ENCODE measurements at places on chromosomes 4 and X.

DNA sequence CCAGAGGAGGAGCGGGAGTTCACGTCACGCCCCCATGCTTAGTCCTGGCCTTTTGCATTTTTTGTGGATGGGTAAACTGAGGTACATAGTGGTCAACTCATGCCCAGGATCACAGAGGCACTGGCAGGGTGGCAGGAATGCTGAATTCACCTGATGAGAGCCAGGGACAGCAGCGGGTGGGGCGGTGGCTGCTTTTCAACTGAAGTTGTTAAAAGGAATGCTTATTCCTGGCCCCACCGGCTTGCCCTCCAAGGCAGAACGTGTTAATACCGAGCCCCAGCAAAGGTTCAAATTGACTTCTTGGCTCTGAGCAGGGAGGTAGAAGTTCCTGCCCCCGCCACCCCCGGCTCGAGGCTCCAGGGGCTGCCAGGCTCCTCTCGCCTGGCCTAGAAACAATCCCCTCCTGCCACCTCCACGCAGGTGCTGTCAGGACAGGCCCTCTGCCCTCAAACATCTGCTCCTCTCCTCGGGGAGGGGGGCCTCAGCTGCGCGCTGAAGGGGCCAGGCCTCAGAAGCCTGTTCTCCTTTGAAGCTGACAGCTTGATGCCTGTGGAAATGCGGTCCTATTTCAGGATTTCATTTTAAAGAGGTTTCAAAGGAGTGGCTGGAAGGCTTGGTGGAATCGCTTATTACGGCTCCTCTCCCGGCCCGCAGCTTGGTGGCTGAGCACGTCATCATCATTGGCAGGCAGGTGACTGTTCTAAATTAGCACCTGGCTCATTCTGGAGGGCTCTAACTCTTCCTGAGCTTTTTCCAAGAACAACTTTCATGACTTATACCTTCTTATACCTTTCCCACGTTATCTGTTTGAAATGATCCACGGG, 93.0 kb downstream of the PHKA2 start:
- no peak for DNase-seq

- no peak for DNase-seq
Observed at GRCh38 chr4:106864231-106864630, 171.9 kb downstream of the DKK2 start.

- DNase-seq = no peak
Observed at GRCh38 chr4:123682931-123683330, 286.3 kb downstream of the SPRY1 start.

DNA sequence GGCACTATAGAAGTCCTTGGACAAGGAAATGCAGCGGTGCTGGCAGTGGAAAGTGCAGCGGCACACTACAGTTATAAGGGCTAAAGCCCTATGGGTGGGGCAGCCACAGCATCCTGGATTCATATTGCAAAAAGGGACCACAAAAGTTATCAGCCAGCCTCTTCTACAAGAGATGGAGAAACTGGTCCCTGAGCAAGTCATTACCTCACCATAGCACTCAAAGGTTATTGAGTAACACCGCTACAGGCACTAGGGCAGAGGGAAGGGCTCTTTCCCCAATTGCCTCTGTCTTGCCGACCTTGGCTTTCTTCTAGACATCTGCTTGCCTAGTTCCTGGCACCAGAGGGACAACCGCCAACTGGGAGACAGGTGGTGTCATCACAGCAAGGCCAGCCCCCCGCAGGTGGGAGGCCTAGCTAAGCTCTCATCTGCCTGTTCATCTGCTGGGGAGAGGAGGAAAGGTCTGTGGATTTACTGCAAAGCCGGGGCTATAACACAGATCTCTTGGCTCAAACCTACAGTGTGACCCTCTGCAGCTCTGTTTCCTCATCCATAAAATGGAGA, 600.0 kb downstream of the BCOR start:
- no peak for DNase-seq

DNA sequence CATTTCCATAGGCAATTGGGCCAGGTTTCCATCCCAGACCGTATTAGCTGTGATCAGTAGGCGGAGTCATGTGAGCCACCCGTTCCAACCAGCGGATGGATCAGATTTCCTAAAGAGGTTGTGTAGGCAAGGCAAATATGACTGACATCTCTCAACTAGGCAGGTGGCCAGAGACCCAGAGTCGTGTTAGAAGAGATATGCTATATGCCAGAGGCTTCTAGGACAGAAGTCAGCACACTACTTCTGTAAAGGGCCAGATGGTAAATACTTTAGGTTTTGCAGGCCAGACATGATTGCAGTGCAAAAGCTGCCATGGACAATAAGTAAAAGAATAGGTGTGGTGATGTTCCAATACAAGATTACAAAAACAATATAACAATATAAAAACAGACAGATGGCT, 788.4 kb downstream of the RPA4 start:
- no peak for DNase-seq

DNA sequence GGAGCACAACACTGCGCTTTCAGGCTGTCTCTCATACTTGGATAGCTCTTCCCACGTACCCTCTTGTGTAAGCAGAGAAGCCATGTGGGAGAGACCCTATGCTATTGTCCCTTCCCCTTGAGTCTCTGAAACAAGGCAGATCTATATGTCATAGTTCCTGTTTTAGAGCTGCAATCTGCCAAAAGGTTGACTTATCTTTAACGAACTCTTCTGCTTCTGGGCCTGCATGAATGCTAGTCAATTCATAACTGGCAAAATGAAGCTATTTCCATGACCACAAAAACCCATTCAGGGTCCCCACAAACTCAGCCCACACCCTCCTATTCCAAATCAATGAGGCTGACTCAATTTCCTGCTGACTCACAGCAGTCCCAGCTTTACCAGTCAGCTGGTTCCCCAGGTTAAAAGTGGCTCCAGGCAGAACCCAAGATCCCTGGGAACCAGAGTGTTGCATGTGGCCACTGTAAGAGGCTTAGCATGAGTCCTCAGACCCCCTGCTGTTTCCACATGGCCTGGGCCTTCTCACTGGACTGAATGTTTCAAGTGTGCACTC, 25.3 kb upstream of the SOD3 start:
- no peak for DNase-seq

DNA sequence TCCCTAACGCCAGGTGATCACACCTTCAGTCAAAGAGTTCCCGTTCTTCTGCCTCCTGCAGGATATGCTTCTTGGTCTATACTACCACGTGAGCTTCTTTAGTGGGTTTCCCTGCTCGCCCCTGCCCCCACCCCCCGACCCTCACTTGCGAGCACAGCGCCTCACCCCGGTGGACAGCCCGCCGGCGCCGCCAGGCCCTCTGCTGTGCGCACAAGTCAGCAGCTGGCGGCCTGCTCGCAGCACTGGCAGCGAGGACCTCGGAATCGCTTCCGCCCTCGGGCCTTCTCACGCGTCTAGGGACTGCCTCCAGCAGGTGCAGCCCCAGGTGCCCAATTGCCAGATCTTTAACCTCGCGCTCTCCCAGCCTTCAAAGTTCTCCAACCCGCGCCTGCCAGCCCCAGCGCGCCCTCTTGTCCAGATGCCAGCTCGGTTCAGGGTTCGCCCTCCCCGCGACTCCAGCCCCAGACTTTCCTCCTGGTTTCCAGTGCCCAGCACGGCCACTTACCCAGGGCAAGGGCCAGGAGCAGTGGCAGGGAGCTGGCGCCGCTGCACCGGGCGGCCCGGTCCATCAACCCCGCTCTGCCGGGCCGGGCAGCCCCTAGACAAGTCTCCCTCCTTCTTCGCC, 454 bp downstream of the BTC start:
- peak; percentile 12 for DNase-seq

DNA sequence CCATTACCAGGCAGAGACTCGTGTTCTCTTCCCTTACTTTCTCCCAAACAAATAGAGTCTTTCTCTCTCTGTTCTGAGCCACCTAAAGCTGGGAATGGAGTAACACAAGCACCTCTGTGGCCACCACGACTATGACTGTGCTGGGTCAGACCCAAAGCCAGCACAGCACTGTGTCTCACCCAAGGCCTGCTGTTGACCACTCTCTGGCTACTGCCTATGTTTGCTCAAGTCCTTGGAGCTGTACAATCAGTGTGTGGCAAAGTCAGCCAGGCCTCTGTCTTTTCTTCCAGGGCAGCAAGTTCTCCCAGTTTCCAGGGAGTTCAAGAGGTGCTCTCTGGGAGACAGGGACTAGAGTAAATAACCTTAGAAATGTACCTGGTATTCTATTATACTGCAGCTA, 239.4 kb downstream of the FAM47A start:
- DNase-seq = no peak

DNA sequence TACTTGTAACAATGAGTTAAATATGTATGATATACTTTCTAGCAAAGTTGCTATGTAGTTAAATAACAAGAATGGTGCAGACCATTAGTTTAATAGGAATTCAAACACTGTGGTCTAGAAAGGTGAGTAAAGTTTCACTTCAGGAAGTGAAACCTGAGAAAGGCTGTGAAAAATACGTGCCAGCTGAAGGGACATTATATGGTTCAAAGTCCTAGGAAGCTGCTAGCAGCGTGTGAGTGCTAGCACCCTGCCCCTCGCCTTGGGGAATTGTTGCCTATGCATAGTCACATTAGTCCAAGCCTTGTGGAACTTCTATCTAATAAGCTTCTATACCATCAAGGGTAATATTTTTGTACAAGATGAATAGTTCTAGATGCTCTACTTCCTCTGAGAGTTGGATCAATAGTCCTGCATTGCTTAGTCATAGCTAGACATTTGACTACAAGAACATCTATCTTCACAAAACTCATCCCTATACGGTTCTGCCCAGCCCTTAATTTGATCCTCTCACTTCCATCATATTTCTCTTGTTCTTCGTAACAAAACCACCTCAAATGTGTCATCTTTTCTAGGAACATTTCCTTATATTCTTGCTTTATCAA, 45.8 kb upstream of the ARSJ start:
- no peak for DNase-seq

DNA sequence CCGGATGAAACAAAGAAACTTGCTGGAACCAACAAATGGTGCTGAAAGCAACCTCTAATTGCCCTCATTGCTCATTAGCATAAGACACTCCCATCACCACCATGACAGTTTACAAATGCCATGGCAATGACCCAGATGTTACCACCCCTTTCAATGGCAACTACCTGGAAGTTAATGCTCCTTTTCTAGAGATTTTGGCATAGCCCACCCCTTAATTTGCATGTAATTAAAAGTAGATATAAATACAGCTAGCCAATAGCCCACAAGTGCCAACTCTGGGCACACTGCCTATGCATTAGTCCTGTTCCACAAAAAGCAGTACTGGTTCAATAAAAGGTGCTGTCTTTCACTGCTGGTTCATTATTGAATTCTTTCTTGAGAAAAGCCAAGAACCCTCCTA, 410.3 kb upstream of the PPP1R2C start:
- DNase-seq = no peak

DNA sequence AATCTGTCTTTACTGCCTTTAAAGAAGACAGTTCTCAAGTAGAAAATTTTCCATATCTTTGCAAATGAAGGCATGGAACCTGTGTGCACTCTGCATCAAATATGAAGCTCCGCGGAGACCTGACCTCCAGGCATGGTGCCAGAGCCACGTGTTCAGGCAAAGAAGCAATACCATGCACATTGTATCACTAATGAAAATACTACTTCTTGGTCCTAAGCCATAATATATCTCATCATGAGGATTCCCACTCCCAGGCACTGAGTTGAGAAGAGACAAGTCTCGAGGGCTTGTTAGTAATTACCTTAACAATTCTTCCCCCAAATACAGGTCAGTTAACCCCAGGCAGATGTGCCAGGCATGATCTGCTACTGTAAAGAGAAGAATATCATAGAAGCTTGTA, 56.7 kb downstream of the PCDH19 start:
- no peak for DNase-seq

GRCh38 chr4:38482696-38483095, 181.3 kb upstream of the KLF3 start:
- DNase-seq = no peak

DNA sequence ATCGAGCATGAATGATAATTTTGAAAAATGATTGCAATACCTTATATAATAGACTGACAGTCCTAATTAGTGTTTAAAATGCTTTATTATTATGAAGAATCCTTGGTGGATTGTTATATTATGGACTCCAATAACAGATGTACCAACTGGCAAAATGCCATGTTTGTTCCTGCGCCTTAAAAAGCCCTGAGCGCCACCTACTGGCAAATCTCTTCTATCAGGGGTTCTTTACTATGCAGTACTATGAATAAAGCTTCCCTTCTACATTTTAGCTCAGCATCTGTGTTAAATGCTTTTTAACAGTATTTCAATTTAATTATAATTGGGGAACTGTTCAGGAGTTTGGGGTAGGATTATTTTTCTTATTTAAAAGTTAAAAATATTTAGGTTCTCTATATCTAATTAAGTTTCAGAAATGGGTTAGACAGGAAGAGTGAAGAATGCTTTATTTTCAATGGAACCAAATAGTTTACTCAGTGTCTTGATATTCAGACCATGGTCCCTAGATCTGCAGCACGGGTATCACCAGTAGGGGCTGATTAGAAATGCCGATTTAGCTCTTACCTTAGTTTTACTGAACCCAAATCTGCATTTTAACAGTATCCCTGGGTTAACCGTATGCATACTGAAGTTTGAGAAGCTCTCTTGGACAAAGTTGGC, 20.0 kb downstream of the CFAP97 start:
- DNase-seq = no peak

DNA sequence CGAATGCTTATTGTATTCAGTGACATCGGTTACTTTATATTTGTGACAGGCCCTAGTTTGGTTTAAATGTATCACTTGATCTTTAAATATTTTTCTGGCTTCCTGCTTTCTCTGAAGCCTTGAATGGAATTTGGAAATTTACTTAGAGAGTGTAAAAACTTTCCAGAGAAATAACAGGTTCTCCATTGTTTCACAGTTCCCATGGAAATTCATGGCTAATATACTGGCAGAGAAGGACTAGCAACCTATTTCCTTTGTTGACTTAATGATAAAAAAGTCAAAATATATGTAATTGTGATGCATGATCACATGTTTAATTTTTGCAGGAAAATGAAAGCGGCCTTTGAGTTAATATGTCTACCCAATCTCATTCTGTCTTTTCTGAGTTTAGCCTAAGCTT, 13.2 kb downstream of the NEIL3 start:
- DNase-seq = no peak

DNA sequence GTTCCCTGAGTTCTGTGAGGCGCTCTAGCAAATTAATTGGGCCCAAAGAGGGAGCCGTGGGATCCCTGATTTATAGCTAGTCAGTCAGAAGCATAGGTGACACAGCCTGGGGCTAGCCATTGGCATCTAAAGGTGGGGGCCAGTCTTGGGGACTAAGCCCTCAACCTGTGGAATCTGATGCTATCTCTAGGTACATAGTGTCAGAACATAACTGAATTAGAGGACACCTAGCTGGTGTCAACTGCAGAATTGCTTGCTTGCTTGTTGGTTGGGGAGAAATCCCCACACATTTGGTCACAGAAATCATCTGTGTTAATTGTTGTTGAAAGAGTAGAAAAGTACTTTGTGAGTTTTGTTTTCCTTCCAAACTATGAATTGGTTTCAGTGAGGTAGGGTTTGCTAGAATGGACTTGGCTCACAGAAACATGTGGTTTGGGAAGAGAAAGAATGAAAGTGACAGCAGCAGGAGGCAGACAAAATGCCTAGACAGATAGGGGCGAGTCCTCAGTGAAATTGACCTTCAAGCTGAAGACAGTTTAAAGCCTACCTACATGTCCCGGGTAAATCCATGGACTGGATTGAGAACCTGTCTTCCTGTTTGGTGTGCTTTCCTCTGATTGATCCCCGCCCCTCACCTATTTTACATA, 12.8 kb upstream of the GPR82 start:
- no peak for DNase-seq

Measured in cortex of kidney (tissue), 1 donor.